ENCODE measurements at places on chromosomes 16 and 17.
A peak's percentile ranks its signal among the peaks of the same experiment; 100 is the strongest.

GRCh38 chr16:84307209-84307954 lies 12.7 kb downstream of the WFDC1 start:
- DNase-seq: no peak

DNA sequence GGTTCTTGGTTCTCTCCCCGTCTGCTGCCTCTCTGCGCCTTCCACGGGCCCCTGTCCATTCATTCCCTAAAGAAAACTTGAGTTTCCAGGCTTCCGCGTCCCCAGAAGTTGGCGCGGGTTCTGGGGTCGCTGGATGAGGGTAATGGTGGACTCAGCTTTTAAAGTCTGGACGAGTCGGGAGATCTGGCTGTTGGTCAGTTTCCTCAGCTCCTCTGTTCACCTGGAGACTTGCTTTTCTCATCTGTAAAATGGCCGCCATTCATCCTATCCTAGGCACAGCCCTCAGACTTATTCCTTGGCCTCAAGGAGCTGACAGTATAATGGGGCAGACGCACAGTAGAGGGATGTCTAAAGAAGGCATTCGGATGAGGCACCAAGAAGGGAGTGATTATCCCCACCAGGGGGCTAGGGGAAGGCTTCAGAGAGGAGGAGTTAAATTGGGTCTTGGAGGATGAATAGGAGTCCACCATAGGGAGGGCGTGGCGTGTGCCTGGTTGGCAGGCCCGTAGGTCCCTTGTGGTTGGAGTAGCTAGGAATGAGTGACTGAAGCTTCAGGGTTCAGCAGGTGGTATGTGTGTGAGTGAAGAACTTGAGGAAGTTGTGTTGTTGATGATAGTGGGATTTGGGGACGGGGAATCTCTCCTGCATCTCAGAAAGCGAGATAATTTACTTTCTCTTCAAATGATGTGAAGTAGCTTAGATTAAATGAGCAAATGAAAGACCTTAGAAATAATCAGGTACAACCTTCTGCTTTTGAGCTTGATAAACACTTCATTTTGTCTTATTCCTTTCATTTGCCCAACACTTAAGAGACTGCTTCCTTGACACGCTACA lies 652 bp downstream of the VPS35L start:
- peak; percentile 49 for DNase-seq

GRCh38 chr16:57807252-57807967 lies 5.1 kb upstream of the KIFC3 start:
- peak; percentile 40 for DNase-seq

GRCh38 chr17:64783556-64784352 lies 121.6 kb upstream of the SMURF2 start:
- DNase-seq: no peak

GRCh38 chr17:66387392-66387981 lies 85.1 kb downstream of the PRKCA start:
- no peak for DNase-seq

DNA sequence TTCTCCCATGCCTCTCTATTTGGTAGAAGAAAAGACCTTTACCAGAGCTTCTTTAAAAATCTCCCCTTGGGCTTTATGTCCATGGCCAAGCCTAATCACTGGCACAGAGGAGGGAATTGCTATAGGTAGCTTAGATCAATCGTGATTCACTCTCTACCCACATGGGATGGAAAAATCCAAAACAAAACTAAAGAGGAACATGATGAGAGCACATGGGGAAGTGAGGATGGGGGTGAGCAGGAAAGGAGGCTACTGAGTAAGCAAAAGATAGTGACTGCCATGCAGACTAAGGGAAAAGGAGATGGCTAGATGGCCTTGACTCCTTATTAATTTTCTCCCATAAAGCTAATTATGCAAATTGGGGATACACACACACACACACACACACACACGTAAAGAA lies 201.2 kb downstream of the HS3ST3A1 start:
- DNase-seq: no peak

DNA sequence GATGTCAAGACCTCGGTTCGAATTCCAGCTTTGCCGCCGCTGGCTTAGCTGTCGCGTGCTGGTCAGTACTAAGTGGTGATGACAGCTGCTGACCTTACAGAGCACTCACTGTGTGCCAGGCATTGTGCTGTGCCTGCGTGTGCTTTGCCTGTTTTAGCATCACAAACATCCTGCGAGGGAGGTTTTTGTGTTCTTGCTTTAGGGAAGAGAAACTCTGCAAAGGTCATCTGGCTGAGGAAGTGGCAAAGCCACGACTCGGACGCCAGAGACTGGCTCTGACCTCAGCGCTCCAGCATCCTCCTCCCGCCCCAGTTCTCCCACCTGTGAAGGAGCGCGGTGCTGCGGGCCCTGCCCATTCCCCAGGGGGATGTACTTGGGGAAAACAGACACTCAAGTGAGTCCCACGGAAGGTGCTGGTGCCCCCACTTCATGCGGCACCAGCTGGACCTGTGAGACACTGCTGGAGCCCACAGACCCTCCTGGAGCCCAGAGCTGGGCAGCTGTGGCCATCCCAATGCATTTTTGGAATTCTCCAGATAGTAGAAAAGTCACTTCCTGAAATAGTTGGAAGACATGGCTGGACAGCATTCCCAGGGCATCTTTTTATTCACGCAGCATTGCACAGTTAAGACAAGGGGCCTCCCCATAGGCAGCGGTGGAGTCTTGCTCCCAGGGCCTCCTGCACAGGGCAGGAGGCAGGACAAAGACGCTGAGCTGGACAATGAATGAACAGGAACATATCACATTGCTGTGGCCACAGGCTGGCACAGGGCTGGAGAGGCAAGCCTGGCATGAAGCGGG lies 20.0 kb upstream of the HERPUD1 start:
- peak; percentile 47 for DNase-seq

DNA sequence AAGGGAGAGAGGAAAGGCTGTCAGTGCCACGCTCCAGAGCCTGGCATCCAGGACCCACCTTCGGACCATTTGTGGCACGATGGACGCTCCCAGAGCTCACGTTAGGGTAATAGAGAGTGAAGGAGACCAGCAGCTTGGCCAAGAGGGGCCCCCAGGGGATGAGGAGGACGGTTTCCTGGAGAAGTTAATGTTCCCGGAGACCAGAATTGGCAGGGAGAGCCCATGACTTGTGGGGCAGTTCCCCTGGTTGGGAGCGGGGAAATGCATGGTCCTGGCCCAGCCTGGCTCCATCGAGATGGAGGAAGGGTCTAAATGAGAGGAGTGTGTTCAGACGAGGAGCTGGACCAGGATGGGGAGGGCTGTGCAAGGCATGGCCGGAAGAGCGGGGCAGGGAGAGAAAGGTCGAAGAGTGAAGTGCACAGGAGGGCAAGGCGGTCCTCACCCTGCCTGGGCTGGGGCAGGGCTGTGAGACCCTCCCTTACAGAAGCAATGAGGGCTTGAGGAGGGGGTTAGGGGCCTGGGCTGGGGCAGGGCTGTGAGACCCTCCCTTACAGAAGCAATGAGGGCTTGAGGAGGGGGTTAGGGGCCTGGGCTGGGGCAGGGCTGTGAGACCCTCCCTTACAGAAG lies 2.9 kb upstream of the HIC1 start:
- no peak for DNase-seq

DNA sequence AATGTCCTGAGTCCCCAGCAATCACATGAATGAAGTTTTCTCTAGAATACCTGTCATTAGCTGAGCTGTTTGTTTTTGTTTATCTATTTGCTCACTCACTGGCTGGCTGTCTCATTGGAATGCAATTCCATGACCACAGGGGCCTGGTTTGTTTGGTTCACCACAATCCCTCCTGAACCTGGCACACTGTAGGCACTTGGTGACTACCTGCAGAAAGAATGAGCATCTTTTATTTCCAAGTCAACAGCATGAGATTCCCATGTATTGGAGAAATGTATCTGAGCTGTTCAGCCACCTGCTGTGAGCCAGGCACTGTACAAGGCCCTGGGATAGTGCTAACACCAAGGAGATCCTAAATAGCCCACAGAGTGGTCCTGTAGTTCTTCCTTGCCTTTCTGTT lies 345.1 kb downstream of the XYLT1 start:
- DNase-seq: no peak

DNA sequence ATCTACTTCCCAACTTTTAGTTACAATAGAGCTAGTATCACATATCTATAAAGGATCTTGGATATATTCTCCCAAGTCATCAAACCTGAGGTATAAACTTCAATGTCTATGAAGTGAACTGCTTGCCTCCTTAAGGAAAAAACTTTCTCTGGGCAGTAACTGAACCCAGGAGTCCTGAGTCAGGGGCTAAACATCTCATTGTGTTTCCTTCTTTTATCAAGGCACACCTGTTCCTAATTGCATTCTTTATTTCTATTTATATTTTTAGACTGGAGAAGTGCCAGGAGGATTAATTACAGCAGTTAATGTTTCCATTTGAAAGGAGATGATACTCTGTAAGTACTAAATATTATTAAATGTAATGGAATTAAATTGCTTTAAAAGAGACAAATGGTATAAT lies 98.6 kb downstream of the CDH8 start:
- no peak for DNase-seq

- no peak for DNase-seq
Measured at GRCh38 chr16:27332105-27332504, 18.3 kb downstream of the IL4R start.

DNA sequence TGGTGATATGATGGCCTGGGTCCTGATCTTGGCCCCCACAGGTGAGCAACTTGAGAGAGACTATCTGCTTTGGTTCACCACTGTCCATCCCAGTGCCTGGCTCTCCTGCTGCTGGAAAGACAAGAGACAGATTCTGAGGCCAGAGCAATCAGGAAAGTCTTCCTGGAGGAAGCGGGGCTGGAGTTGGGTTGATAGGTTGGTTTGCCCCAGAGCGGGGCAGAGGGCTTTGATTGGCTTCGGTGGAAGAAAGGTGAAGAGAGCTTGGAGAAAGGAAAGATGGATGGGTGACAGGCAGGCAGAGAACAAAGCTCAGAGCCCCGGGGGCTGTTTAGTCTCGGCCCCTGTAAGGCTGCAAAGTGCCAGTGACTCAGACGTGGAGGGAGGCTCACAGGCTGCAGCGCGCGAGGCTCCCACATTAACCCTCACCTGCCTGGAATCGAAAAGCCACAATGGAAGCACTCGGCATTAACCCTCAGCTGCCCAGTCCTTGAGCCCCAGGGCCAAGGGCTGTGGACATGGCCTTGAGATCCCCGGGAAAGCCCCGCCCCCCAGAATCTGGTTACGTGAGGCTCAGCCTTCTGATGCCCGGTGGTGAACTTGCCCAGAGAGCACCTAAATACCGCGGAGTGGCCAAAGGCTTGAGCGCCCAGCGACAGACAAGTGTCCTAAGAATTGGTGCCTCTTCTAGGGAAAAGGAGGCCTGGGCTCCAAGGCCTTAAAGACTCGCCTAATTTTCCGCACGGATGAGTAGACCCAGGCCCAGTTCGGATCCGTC lies 996 bp upstream of the CPNE2 start:
- peak; percentile 45 for DNase-seq

- DNase-seq: no peak
Measured at GRCh38 chr17:74663561-74663960, 40.0 kb upstream of the CD300E start.

DNA sequence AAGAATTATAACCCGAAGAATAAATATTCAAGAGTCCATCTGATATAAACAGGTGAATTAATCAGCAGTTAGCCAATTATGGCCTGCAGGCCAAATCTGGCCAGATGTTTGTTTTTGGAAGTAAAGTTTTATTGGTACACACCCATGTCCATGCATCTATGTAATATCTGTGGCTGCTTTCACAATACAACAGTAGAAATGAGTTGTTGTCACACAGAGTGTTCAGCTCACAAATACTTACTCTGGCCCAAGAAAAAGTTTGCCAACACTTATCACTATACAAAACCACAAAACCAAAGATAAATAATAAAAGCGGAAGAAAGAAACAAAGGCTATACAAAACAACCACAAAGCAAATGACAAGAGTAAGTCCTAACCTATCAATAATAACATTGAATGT lies 109.4 kb downstream of the CDYL2 start:
- no peak for DNase-seq

DNA sequence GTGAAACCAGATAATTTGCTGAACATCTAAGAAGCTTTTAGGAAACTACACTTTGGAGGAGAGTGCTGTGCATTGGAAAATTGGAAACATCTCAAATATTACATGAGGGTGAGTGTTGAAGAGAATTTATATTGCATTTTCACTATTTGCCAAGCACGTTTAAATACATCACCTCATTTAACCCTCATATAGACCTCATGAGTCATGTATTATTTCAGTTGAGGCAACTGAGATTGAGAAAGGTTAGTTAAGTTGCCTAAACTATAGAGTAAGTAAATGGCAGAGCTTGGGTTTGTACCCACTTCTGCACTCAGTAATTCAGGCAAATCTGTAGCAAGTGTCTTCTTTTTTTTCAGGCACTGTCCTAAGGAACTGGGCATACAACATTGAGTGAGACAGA lies 3.7 kb upstream of the NLK start:
- peak; percentile 28 for DNase-seq

DNA sequence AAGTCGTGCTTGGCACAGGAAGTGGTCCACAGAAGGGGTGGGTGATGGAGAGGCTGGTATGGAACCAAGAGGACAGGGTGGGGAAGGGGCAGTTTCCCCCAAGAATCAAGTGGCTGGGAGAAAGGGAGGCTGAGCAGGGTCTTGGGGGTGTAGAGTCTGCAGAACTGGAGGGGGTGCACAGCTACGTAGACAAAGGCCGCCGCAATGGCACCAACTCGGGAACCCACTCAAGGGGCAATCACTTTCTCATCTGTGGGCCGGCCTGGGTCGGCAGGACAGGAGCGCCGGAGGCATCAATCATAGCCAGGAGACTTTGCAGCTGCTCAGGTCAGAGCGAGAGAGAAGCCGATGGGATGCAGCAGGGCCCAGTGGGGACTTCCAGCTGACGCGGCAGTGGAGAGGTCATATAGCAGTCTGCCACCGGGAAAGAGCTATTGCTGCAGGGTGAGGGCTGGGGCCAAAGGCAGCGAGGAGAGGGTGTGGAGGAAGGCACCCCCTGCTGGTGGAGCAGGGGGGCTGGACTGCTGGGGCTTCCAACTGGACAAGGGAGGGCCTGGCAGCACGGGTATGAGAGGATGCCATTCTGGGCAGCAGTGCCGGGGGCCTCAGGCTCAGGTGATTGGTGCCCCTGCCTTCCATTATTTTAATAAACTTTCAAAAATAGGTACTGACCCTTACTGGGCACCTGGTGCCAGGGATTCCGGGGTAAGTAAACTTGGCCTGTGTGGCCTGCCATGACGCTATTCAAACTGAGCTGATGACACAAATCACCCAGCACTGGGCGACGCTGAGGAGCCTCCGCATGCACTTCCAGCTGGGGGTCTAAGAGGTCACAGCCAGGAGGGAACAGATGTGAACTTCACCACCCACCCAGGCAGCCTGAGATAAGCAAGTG lies 52.5 kb upstream of the MTSS2 start:
- DNase-seq: peak; percentile 66

GRCh38 chr16:66656547-66656946 lies 40.0 kb downstream of the CMTM4 start:
- no peak for DNase-seq

DNA sequence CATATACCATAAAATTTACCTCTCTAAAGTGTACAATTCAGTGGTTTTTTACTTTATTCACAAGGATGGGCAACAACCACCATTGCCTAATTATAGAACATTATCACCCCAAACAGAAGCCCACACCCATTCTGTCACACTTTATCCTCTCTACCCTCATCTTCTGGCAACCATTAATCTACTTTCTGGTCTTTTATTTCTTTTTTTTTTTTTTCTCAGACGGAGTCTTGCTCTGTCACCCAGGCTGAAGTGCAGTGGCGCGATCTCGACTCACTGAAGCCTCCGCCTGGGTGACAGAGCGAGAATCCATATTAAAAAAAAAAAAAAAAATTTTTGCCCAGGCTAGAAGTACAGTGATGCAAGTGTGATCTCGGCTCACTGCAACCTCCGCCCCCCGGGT lies 90.7 kb upstream of the CLEC18B start:
- no peak for DNase-seq

Data from fibroblast of skin of right quadriceps (primary cell).